ENCODE measurements at places on chromosomes 11 and 22.
A peak's percentile ranks its signal among the peaks of the same experiment; 100 is the strongest.

DNA sequence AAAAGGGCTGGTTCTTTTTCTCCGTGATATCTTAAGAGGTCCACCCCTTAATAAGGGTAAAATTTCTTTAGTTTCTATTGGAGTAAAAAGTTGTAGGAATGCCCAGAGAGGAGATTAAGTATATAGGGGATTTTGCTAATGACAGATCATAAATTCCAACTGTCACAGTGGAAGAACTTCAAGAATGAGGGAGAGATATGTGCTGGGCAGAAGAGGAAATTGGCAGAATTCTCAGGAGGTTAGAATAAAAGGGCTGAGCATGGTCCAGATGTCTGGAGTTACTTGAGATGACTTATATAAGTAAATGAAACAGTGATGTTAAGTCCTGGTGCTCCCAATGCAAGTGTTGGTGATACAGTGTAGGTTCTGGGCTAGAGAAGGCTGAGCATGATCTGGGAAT, 417.6 kb upstream of the ARHGAP42 start:
- no peak for DNase-seq

DNA sequence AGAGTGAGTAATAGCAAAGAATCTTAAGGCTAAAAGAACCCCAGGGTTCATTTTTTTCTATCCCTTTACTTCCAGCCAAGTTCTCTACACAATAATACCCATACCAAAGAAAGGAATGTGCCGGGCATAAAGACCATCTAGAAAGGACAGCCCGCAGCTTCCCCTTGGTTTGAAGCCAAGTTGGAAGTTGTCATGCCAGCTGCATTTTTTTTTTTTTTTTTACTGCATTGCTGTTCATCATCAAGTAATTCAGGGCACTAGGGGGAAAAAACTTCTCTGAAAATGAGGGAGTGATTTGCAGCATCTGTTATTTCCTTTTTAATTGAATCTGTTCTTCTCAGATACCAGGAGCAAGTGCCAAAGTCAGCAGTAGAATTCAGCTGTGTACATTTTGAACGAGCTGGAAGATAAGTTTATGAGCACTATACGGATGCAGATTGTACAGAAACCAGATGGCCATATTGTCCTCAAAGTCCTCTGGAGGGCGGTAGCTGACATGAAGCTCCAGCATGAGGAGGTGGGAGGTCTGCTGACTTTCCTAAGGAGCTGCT, 56.4 kb downstream of the UBASH3B start:
- DNase-seq: no peak

- no peak for DNase-seq
These were observed 32.8 kb downstream of the PARVA start for GRCh38 chr11:12410006-12410728.

DNA sequence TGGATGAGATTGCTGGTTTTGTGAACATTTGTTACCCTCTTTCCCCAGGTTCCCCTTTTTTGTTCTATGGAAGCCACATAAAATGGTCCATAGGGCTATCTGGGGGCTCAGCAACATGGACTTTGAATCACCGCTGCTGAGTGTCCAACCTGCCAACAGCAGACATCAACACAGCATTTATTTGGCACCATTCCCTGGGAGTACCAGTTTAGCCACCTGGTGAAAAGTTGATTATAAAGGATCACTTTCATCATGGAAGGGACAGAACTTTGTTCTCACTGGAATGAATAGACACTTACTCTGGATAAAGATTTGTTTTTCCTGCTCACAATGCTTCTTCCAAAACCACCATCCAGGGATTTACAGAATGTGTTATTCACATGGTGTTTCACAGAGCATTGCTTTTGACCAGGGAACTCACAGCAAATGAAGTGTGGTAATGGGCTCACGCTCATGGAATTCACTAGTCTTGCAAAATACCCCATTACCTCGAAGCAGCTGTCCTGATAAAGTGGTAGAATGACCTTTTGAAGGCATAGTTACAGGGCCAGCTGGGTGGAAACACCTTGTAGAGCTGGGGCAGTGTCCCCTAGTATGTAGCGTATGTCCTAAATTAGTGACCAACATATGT, 43.9 kb downstream of the ADM start:
- no peak for DNase-seq

DNA sequence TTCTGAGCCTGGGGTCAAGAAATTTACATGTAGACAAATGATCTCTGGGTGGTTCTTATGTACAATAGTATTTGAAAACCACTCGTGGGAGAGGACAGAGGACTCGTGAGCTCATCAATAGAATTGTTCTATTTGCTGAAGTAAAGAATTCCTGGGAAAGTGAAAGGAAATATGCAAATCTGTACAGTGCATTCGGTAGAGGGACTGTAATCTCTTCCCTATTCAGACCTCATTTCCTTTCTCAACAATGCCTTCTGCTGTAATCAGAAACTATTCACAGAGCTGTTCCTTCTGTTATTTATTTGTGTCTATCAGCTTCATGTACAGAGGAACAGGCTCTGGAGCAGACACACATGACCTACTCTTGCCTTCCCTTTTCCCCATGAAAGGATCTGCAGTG, 709.4 kb upstream of the KIRREL3 start:
- no peak for DNase-seq

GRCh38 chr11:132347156-132348090, 977.0 kb downstream of the NTM start:
- DNase-seq: no peak

DNA sequence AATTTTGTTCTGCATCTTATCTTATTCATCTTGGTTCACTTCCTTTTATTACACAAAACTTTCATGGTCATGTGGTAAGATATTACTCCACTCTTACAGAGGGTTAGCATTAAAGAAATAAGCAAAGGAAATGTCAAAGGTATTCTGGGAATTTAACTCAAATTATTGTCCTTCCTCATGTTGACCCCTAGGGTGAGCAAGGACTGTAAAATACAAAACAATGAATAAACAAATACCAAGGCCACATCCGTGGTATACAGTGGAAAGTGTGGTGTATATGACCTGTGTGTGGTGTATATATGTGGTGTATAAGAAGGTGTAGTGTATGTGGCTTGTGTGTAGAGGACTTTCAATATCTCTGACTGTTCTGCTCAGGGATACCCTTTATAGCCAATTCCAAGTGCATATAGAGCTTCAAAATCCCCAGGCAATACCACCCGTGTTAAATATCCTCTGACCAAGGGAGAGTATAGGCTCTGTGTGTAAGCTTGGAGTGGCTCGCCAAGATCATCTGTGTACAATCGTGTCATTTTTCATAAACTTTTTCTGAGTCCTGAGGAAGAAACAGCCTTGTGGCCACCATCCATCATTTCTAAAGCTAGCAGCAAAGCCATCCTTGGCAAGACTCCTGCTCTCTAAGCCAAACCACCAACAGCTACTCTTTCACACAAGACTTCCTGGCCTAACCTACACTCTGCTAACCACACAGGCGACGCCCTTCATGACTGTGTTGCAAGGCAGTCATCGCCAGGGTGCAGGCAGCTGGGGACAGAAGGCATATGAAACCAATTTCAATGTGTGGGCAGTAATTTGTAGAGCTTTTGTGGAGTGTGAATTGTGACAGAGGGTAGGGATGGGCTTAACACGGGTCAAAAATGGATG, 548.0 kb downstream of the ETS1 start:
- peak; percentile 53 for DNase-seq

GRCh38 chr11:76558891-76559290, 111.7 kb downstream of the LRRC32 start:
- no peak for DNase-seq

- no peak for DNase-seq
These were observed 15.7 kb upstream of the SCGB1A1 start for GRCh38 chr11:62402960-62403730.

DNA sequence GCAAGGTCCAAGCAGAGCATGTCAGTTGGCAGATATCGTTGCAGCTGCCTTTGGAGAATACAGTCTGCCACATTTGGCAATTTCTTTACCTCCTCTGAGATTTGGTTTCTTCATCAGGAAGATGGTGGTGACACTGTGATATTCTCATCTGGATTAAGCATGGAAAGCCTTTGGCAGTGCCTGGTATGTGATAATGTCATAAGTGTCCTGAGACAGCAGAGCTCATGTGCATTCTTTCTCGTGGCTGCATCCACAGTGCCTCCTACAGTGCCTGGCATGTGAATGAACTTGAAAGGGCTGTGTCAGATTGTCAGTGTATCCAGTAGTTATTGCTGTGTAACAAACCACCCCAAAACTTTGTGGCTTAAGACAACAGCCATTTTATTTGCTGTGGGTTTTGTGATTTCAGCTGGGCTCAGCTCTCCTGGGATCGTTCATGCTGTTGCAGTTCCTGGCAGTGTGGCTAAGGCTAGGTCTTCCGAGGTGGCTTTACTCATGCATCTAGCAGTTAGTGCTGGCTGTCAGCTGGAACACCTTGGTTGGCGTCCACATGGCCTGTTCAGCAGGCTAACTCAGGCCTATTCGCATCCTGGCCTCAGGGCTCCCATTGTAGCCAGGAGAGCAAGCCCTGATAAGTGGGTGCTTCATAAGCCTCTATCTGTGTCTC, 35.7 kb upstream of the MICAL2 start:
- no peak for DNase-seq

DNA sequence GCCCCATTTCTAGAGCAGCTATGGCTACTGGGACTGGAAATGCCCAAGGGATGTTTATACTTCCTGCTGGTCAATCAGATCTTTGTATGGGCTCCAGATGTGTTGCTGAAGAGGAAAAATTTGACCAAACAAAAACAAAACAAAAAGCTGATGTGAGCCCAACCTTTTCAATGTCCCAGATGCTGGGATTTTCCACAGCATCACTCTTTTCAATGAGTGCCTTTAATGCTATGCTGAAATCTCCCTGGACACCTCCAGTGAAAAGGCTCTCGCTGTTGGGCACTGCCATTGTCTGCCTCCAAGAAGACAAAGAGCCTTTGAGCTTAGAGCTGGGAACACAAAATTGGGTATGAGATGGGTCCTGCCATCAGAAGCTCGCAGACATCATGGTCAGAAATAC, 671.9 kb downstream of the NTM start:
- no peak for DNase-seq

Data from stimulated activated CD8-positive, alpha-beta memory T cell treated with anti-CD3 and anti-CD28 coated beads, Interleukin-7, amount 100 ng/mL, for 1 hour (primary cell).